Urinary bladder (tissue), 4 donors: ENCODE measurements at places on chromosomes 5 and 9.

DNA sequence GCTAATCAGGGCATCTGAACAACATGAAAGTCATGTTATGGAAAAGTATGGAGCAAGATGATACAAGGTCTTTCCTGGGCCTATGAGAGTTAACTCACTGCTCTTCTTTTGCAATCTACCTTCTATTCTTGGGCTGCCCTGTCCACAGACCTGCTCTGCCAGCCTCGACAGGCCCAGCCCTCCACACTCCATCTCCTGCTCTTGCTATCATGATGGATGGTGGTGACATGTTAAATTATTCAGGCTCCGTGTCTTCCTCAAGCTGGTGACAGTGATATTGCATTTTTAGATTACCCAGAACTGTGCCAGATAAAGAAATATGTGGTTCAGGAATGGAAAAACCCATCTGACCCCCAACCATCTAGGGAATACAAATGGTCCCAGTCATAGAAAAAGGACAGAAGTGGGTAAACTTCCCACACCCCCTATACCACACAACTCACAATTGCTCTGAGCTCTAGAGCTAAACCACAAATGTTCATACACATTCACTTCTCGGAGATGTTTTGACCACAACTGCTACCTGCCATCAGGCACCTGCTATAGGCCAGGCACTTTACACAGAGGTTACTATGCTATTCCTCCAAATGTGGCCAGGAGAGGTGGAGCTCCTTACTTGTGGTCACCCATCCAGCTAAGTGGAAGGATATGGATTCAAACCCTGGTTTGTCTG, 311.3 kb downstream of the ASTN2 start:
- no peak for DNase-seq

- no peak for DNase-seq
These were observed 67.0 kb upstream of the DPYSL3 start for GRCh38 chr5:147576646-147577535.

GRCh38 chr5:176528761-176529115, 8.5 kb downstream of the RNF44 start:
- DNase-seq = no peak

DNA sequence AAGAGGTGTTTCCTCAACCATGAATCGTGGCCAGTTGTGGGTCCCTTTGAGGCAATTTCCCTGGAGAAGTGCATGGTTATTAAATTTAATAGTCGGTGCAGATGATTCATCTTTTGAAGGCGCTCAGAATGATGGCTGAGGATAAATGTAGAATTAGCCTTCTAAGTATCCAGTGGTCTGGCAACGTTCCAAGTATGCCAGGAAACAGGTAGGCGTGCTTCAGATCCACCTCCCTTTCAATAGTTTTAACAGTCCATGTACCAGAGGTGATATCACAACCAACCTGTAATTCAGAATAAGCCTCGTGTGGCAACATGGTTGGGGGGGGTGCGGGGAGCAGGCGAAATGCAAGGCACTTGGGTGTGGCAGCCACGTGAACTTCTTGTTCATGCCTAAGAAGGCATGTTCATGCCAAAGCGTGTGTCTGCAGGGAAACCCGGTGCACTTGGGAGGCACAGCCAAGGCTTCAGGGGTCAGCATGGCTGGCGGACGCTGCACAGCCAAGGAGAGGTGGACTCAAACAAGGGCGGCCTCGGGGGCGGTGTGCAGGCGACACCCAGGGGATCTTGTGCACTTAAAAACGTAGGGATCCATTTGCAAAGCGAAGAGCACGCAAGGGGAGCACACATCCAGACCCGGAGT, 5.2 kb upstream of the NKD2 start:
- DNase-seq = no peak

GRCh38 chr9:86600977-86601376, 246.8 kb upstream of the TUT7 start:
- no peak for DNase-seq
